ENCODE measurements at places on chromosomes 13 and 19. TPM values are rescaled to one million over a fixed set of nuclear protein-coding genes. Genes with fewer than 3 reads are reported as not detected.
A peak's percentile ranks its signal among the peaks of the same experiment; 100 is the strongest.

Gene LILRB4
- 1.3 TPM for polyA plus RNA-seq

DNA sequence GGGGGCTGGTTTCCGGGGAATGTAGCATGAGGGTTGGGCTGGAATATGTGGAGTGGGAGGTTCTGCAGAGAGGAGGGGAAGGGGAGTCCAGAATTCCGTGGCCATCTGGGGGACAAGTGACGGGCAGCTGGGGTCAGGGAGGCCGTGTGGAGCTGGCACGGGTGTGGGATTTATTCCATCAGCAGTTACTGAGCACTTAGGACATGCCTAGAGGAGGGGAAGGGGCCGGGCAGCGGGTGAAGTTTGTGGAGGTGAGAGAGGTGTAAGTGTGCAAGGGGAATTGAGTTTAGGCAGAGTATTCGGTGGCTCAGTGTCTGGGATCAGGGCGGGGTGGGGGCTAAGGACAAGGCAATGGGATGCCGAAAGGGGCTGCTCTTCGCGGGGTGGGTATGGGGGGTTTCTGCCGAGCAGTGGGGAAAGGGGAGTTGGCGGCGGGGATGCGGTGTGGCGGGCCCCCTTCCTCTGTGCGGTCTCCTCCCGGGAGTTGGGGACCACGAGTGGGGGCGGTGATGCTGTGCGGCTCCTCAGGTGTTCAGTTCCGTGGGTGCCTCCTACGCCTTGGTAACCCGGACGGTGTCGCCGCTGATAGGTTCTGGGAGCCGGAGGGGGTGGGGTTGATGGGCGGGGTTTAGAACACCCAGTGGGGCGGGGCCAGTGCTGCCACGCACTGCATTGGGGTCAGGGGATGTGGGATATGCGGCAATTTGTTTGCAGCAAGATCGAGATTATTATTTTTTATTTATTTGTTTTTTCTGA, 5.4 kb downstream of the CCDC61 start:
- no peak for DNase-seq

Gene CATSPERD
- 0.81 TPM for polyA plus RNA-seq

- DNase-seq, result peak; percentile 87
These were observed at the start of gene C19orf25 for GRCh38 chr19:1478934-1479707. C19orf25 (minus strand) TSS chr19:1479215; CDS start chr19:1478903, 312 bp downstream.

Gene NDUFA7
- 35.6 TPM for polyA plus RNA-seq

Gene LRRC63
- polyA plus RNA-seq, result 0.46 TPM

- DNase-seq, result peak; percentile 12
These were observed 1.2 kb downstream of the UQCRFS1 start for GRCh38 chr19:29211562-29212355.

Gene CYP4F22
- not detected for polyA plus RNA-seq

DNA sequence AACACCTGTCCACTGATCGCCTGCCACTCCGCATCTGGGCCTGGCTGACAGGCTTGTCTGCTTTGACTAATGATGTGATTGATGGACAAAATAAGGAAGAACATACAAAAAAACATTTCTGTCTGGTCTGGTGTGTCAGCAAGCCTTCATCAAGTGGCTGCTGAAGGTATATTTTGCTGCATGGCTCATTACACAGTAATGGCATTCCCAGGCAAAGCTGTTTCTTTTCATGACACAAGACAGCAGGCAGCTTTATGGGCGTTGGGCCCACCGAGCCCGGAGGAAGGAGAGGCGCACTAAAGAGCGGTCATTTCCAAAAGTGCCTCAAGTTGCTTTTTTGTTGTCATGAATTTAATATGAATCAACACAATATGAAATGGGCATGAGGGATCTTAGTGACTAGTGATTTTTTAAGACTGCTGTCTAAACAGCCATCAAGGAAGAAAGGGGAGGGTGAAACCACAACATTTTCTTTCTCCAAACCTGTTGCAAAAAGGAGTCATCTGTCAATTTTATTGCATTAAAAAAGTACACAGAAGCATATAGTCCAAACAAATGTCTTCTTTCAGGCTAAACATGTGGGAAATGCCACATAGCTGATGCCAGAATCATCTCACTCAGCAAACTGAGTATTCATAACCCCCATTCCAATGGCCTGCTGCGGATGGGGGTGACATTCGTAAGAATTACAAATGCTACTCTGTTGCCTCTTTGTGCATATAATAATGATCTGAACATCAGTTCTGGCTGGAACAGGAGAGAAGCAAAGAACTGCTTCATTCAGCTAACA, 476.6 kb downstream of the ZNF536 start:
- DNase-seq, result peak; percentile 32

- no peak for DNase-seq
These were observed 472.2 kb downstream of the LIG4 start for GRCh38 chr13:107743100-107743499.

Gene ZNF491
- polyA plus RNA-seq, result 7.6 TPM

DNA sequence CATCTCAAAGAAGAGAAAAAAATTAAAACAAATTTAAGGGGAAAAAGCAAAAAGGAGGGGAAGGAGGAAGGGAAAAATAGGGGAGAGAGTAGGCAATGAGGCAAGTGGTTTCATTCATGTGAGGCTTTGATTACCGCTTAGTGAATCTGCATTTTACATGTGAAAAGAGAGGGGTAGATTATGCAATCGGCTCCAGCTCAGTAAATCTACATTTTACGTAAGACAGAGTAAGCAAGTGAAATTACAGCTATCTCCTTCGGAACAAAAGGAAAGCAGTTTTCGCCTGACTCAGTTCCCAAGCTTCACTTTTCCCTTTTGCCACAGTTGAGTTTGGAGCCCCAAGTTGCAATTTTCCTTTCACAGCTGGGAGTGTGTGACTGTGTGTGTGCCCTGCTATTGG, 16.0 kb upstream of the OLFM2 start:
- no peak for DNase-seq

Gene GMIP
- polyA plus RNA-seq, result 7.0 TPM

- DNase-seq, result no peak
These were observed 885.2 kb upstream of the SLITRK6 start for GRCh38 chr13:86684402-86684801.

GRCh38 chr13:42140494-42140893, 92.0 kb downstream of the DGKH start:
- no peak for DNase-seq

All from right lung (tissue), 10 donors.